ENCODE measurements at places on chromosomes 6 and 20.

DNA sequence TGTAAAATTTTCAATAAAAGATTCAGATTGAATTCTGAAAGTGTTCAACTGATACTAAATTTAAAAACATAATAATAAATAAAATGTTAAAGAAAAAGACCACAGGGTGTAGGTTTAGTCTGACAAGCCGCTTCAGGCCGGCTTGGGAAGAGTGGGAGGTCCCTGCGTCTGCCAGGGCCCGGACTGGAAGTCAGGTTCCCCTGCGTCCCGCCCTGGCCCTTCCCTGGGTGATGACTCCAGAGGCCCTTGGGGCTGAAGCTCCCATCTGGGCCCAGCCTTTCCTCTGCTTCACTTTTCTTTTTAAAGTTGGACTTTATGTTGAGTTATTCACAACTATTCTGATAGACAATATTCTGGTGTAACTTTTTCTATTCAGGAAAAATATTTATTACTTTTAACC, 93.3 kb downstream of the SMOC2 start:
- no peak for DNase-seq

- no peak for DNase-seq
Observed at GRCh38 chr20:1309439-1309847, 19.5 kb downstream of the SDCBP2 start.

- no peak for DNase-seq
Observed at GRCh38 chr20:17562804-17563305, 7.0 kb upstream of the DSTN start.

DNA sequence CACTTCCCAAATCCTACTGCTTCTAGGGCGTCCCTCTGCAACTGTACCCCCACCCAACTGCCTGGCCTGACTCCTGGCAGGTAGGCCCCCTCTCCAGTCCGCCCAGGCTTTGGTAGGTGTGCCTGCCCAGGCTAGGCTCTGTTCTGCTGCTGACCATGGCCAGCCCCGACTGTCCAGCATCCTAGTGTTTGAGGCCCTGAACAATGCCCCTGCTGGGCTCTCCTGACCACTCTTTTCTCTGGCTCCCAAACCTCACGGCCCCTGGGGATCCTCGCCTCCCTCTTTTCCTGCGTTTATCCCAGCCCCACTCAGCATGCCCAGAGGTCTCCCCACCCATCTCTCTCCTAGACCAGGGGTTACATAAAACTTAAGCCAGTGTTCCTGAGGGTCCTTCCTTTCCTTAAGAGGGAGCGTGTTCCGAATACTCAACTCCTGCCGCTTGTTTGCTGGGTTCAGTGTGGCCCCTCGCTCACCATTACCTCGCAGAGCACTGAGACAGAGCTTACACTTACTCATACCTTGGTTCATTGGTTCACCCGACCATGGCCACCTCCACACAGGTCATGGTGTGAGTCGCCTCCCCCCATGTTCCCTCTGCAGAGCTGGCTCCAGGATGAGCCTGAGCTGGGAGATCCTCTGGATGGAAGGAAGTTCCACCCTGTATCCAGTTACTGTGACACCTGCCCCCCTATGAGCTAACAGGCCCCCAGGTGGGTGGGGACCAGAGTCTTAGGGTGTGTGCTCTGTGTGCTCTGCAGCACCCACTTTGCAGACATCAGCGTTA, 21.0 kb upstream of the MYT1 start:
- no peak for DNase-seq

GRCh38 chr6:135555550-135555949, 58.0 kb upstream of the AHI1 start:
- no peak for DNase-seq
